ENCODE measurements at places on chromosomes 4 and X. TPM values are rescaled to one million over a fixed set of nuclear protein-coding genes. Genes with fewer than 3 reads are reported as not detected.

DNA sequence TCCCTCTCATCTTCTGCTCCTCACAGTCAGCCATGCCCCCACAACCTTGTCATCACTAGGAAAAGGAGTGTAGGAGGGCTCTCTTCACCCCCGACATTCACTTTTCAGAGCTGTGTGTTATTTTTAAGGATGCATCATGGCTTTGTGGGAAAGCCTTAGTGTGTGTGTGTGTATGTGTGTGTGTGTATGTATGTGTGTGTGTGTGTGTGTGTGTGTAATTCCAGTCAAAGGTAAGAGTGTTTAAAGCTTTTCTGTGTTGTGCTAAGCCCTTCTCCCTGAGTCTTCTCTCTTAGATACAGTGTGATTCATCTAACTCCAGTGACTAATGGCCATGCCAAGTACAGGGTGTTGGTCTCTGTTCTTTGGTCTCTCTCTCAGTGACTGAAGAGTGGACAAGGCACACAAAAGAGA, 76.6 kb downstream of the CHIC2 start:
- peaks cover 10% of the 10 kb centered on the region for H3K4me1 ChIP-seq
- DNase-seq: no peak
- H3K27ac ChIP-seq: no peak overlapping the region
- H3K27me3 ChIP-seq: no peaks in the 10 kb centered on the region
- H3K36me3 ChIP-seq: no peaks in the 10 kb centered on the region

- no peaks in the 10 kb centered on the region for H3K4me1 ChIP-seq
- H3K4me3 ChIP-seq: no peak overlapping the region
- H3K36me3 ChIP-seq: no peaks in the 10 kb centered on the region
- DNase-seq: no peak
These were observed 614.6 kb downstream of the PCDH19 start for GRCh38 chrX:99795495-99795894.

GRCh38 chrX:38649221-38649620, 87.9 kb downstream of the TSPAN7 start:
- no peak for DNase-seq
- no peaks in the 10 kb centered on the region for H3K27me3 ChIP-seq
- no peak overlapping the region for H3K4me3 ChIP-seq
- no peaks in the 10 kb centered on the region for H3K4me1 ChIP-seq
- no peak overlapping the region for H3K27ac ChIP-seq

GRCh38 chrX:123361371-123361770, 177.3 kb downstream of the GRIA3 start:
- H3K36me3 ChIP-seq: no peaks in the 10 kb centered on the region
- H3K4me1 ChIP-seq: peaks cover 6% of the 10 kb centered on the region
- no peak overlapping the region for H3K4me3 ChIP-seq

- H3K27ac ChIP-seq: no peak overlapping the region
- H3K4me1 ChIP-seq: peaks cover 3% of the 10 kb centered on the region
- no peaks in the 10 kb centered on the region for H3K27me3 ChIP-seq
- H3K4me3 ChIP-seq: no peak overlapping the region
- H3K36me3 ChIP-seq: no peaks in the 10 kb centered on the region
- peak; percentile 76 for DNase-seq
These were observed 15.5 kb downstream of the P2RY8 start for GRCh38 chrX:1521459-1521956.

GAB1 gene
- total RNA-seq: 32.6 TPM

SSX1 gene
- not detected for total RNA-seq

AKAP14 gene
- 2.5 TPM for total RNA-seq

CT55 gene
- not detected for total RNA-seq

Measured in GM23338 (cell line).